ENCODE measurements at places on chromosomes 1 and 21. TPM values are rescaled to one million over a fixed set of nuclear protein-coding genes. Genes with fewer than 3 reads are reported as not detected.

- DNase-seq: no peak
Measured at GRCh38 chr1:73775896-73776295, 422.1 kb downstream of the LRRIQ3 start.

- no peak for DNase-seq
Measured at GRCh38 chr21:31888936-31889371, 16.1 kb downstream of the HUNK start.

GRCh38 chr1:65323246-65323645 is 13.9 kb downstream of the DNAJC6 start:
- no peak for DNase-seq

DNA sequence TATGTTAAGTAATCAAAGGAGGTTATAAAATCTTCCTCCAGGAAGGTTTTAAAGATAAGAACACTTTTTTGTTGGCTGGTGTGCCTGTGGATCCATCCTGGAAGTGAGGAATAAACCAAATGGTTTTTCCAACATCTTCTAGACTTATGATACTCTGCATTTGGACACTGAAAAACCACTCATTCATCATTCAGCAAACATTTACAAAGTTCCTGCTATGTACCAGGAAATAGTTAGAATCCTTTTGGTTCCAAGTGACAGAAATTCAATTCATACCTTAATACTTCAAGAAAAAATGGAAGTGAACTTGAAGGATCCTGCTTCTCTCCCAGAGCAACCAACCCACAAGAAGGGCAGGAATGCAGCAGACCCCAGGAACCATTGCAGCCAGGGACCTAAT is 39.6 kb upstream of the PIGC start:
- DNase-seq: no peak

GRCh38 chr1:156386134-156386901 is 17.3 kb downstream of the RHBG start:
- no peak for DNase-seq

GRCh38 chr1:151479462-151479861 is 20.2 kb upstream of the POGZ start:
- DNase-seq: no peak

- DNase-seq: no peak
Measured at GRCh38 chr1:235424092-235424491, 56.9 kb downstream of the TBCE start.

DNA sequence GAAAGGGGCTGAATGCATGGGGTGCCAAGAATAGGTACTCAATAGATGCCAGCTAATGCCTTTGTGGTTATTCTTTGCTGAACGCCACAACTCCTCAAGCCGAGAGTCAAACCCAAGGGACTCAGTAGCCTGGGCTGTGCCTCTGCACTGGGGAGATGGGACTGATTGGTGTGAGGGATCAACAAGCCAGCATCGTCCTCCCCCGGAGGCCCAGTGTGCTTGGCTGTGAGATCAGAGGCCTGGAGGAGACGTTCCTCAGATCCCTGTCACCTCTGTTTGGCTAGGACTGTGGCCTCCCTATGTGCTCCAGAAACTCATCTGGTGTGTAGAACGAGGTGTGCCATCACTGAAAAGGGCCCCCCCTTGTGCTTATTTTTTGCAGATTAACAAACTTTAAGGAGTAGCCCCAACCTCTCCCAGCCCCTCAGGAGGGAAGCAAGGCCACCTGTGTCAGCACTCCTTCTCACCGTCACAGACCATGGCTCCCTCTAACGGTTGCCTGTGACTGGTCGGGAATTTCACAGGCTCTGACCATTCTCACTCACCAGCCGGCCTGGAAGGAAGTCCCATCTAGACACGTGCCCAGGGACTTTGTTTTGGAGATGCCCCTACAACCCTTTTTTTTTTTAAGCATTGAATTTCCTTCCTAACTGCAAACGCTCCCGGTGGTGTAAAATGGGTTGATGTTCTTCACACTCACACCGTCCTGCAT is 194.0 kb upstream of the VAMP3 start:
- DNase-seq: peak; percentile 83

The BARHL2 gene
- not detected for total RNA-seq

The TMPRSS3 gene
- not detected for total RNA-seq

DNA sequence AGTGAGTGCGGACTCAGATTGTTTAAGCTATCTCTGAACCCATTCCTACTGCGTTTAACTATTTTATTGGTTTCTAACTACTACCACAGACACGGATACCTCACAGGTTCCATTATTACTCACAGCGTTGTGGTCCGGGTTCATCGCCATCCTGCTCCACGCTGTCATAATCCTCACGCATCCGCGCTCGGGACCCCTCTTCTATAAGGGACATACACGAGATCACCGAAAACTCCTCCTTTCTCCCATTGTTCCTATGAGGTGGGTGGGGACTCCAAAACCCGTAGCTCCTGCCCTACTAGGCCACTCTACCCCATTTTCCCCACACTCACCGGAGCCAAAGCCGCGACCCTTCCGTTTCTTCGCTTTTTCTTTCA is 610 bp downstream of the RBM8A start:
- no peak for DNase-seq

The MARK1 gene
- total RNA-seq: 16.3 TPM

GRCh38 chr1:215623162-215623561 is 56.1 kb downstream of the KCTD3 start:
- DNase-seq: no peak

GRCh38 chr1:201503397-201504176 is 3.3 kb downstream of the CSRP1 start:
- peak; percentile 75 for DNase-seq

GRCh38 chr1:198845271-198845670 is 206.4 kb downstream of the PTPRC start:
- DNase-seq: no peak

GRCh38 chr21:29315131-29315749 is 16.5 kb downstream of the BACH1 start:
- no peak for DNase-seq

DNA sequence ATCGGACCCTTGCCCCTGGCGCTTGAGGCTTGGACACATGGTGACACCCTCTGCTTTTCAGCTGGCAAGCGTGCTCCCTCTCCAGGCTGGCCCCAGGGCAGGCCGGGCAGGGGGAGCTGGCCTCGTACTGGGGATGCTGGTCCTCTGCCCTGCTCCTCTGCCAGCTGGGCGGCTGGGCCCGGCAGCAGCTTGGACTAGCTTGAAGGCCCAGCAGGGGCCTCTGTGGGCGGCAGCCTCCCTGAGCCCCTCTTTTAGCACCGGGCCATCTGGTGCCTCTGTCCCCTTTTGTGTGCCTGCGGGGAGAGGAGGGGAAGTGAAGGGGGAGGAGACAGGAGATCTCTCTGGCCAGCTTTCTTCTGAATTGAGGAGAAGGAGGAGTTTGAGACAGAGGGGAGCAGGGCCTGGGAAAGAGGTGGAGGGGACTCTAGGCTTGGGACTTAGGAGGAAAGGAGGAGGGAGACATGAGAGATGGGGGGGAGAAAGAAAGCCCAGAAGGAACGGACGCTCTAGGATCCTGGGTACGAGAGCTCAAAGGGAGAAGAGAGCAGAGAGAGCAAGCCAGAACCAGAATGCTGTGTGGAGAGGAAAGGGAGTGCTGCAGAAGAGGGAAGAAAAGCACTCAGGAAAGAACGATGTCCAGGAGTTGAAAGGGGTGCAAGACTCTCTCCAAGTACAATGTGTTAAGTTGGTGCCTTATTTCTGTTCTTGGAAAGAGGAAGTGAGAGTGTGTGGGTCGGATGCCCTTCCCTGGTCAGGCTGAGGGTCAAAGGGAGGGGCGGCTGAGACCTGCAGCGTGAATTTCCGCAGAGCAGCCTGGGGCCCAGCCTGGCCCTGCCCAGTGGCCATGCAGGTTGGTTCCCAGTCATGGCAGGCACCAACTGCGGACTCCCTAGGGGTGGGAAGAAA is 40.3 kb downstream of the IER5 start:
- peak; percentile 87 for DNase-seq

The BMP8A gene
- 0.81 TPM for total RNA-seq

DNA sequence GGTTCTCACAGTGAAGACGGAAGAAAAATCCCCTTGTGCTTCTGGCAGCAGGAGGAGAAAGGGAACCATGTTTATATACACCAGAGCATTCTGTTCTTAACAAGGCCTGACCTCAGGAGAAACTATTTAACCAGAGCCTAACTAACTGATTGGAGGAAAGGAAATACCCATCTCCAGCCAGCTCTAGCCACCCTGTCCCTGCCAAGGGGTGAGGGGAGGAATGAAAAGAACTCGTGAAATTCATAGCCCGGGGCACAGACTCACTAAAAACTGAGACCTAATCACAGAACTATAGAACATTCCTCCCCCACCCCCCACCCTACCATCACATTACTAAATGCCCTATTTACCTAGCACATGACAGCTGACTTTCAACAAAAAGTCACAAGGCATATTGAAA is 65.0 kb downstream of the KCNH1 start:
- no peak for DNase-seq

DNA sequence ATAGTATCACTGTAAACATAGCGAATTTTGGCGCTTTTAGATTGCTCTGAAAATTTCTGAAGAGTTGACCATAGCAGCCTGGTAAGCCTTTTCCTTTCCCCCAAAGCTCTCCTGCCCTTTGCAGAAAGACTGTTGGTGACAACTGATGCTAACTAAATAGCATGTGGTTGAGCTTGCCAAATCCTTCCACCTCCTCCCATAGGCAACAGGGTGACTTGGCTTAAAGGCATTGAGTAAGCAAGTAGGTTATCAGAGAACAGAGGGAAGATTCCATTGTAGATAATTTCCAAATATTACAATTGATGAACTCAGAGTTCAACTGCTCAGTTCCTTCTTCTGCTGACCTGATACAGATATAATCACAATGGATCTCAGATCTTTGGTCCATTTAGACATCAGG is 19.9 kb upstream of the HMGCL start:
- no peak for DNase-seq

GRCh38 chr1:89279011-89279466 is 6.4 kb upstream of the GBP5 start:
- no peak for DNase-seq

DNA sequence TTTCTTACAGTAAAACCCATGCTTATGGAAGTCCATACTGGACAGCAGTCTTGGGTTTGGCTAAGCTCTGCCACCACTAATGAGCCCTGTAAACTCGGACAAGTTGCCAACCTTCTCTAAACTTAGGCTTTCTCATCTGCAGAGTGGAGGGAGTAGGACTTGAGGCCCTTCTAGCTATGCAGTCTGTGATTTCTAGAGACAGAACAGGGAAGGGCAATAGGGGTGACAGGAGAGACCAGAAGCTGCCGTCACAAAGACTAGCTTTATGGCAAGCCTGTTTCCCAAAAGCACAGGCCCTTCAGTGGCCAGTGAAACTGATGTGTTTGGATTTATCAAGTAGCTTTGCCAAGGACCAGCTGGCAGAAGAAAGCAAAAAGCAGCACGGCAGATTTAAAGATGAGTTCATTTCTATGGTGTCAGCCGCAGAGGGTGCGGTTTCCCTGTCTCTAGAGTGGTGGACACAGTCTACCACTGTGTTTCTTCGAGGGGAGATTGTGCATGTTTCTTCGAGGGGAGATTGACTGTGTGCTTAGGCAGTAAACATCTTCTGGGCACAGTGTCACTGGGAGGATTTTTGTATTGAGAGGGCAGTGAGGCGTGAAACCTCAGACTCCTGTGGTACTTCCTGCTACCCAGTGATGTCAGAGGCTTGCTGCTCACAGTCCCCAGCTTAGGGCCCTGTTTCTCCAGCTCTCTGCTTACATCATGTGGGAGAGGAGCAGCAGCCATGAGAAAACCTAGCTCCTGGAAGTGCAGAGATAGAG is 119.0 kb downstream of the ROR1 start:
- no peak for DNase-seq

GRCh38 chr1:181083842-181084605 is 4.5 kb upstream of the IER5 start:
- DNase-seq: peak; percentile 73

- no peak for DNase-seq
Measured at GRCh38 chr21:23949493-23949892, 1657.8 kb downstream of the MRPL39 start.

DNA sequence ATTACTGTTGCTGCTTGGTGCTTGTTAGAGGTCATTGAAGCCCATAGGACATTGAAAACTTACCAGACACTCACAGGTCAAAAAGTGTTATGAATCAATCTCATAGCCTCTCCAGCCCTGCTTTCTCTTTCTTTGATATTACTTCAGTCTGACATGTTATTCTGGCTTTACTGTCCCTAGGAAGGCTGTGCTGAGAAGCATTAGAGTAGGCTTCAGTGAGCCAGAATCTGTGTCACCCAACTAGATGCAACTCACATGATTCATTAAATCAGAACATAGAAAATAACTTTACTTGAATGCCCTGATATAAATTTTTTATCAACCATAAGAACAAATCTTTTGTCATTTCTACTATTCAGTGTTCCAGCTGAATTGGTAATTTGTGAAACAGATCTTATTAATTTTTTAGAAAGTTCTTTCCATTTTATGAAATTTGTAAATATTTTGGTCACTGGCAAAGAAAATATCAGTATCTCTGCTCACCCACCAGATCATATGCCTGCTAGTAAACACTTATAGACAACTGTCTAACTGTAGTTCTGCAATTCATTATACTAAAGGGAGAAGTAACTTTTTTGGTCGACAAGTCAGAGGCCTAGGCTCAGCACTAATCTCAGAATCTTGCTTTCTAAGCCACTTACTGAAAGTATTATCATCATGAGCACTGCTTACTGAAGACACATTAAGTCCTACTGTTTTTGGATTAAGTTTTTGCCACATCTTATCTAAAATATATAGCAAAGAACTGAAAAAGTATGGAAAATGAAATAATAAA is 48.2 kb downstream of the RPAP2 start:
- DNase-seq: no peak

The PADI2 gene
- total RNA-seq: 2.1 TPM

GRCh38 chr1:204267191-204267601 is 53.4 kb upstream of the GOLT1A start:
- no peak for DNase-seq

The KIF21B gene
- total RNA-seq: 14.1 TPM

The SPRR2F gene
- total RNA-seq: not detected

DNA sequence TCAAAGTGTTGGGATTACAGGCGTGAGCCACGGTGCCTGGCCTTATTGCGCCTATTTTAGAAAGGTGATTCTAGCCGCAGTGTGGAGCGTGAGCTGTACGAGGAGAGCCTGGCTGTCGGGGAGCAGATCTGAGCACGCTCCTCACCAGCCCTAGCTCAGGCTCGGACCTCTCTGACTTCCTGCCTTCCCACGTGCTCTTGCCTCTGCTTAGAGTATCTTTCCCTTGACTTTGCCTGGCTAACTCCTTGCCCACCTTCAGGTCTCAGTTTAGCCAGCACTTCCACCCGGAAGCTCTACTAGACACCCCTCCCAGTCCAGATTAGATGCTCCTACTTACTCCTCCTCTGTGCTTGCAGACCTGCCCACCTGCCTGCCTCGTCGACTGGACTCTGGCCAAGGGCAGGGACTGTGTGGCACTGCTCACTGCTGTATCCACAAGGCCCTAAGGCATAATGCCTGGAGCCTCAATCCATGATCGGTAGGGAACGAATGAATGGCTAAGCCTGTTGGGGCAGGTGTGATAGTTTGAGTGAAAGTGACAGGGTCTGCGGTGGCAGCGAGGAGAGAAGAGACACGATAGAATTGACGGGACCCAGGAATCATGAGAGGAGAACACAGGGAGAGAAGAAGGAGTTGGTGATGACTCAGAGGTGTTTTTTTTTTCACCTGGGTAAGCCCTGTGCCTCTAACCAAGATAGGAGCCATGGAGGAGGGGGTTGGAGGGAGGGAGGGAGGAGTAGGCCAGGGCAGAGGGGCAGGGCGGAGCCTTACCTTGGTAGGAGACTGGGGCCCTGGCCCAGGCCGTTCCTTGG is 28.1 kb upstream of the WASF2 start:
- peak; percentile 72 for DNase-seq

The LIPI gene
- not detected for total RNA-seq

GRCh38 chr1:25622531-25622930 is 5.9 kb downstream of the MAN1C1 start:
- DNase-seq: peak; percentile 2
